IPS DF 6.9 (cell line): ENCODE measurements at places on chromosomes 3 and 15.

DNA sequence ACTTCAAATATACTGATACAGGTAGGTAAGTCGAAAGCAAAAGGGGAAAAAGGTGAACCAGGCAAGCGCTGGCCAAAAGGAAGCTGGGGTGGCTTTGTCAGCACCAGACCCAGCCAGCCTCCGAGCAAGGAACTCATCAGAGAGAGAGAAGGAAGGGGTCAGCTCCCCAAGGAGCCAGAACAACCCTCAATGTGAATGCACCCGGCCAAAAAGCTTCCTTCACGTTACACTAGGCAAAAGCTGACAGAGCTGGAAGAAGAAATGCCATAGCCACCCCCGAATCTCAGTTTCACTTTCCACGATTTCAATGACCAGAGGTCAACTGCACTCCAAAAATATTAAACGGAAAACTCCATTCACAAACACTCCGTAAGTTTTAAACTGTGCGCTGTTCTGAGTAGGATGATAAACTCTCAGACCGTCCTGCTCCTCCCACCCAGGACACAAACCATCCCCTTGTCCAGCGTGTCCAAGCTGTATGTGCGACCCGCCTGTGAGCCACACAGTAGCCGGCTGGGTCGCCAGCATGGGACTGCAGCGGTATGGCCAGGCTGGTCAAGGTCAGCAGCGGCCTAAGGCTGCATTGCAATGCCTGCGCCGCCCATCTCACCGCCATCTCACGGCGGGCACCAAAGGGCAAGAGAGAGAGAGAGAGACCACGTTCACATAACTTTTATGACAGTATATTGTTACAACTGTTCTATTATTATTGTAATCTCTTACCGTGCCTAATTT lies 29.7 kb downstream of the CYFIP1 start:
- DNase-seq: no peak
- no peak overlapping the region for H3K27ac ChIP-seq
- H3K4me1 ChIP-seq: peaks cover 8% of the 10 kb centered on the region; the same call in 1 of the 2 replicates
- H3K36me3 ChIP-seq: no peaks in the 10 kb centered on the region
- no peak overlapping the region; the same call in 1 of the 2 replicates for H3K4me3 ChIP-seq
- H3K27me3 ChIP-seq: peaks cover 5% of the 10 kb centered on the region

DNA sequence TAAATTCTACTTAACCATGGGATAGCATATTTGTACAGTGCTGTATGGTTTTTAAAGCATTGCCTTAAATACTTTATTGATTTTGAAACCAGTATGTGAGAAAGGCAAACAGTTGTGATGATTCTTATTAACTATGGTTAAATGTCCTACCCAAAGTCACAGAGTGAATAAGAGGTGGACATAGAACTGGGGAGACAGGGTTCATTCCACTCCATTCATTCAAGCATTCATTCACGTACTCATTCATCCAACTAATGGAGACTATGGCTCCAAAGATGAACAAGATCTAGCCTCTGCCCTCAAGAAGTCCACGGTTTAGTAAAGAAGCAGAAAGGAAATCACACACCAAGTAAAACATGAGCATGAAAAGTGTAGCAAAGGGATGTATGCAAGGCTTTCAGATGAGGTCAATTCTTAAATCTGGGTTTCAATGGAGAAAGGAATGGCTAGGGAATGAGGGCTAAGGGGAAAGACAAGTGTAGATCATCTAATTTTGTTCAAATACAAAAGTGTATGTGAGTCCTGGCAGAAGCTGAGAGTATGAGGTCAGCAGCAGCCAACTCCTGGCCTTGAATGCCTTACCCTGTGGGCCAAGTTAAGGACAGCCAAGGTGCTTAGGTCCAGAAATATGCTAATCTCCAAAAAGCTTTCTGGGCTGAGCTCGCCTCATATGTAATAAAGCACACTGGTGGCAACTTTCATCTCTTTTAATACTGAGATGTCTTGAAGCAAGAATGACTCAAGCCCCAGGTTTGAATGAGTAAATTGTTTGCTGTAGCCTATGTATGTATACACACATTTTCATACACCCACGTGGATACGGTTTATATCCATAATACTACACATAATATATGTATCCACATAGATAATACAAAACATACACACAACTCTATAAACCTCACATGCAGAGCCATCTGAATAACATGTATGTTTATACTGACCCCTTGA lies 4.3 kb downstream of the TNIK start:
- no peak for DNase-seq
- H3K4me3 ChIP-seq: no peak overlapping the region
- no peaks in the 10 kb centered on the region for H3K27me3 ChIP-seq
- peaks cover 6% of the 10 kb centered on the region; the same call in 1 of the 2 replicates for H3K4me1 ChIP-seq
- H3K36me3 ChIP-seq: no peaks in the 10 kb centered on the region

DNA sequence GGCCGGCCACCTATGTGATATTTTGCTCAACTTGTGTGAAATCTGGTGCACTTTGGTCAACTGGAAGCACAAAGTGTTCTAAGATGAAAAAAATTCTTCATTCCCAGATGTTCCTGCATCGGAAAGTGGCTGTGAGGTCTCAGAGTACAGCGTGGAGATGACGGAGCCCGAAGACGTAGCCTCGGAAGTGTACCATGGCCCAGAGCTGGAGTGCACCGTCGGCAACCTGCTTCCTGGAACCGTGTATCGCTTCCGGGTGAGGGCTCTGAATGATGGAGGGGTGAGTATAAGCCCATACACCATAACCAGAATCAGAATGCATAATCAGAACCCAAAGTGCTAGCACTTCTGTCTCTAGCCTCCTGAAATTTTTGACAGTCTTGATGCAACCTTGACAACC lies 104.3 kb downstream of the GHSR start:
- H3K4me1 ChIP-seq: no peaks in the 10 kb centered on the region; the same call in 1 of the 2 replicates
- H3K4me3 ChIP-seq: no peak overlapping the region
- no peak for DNase-seq
- peaks cover 15% of the 10 kb centered on the region; the same call in 1 of the 2 replicates for H3K36me3 ChIP-seq

DNA sequence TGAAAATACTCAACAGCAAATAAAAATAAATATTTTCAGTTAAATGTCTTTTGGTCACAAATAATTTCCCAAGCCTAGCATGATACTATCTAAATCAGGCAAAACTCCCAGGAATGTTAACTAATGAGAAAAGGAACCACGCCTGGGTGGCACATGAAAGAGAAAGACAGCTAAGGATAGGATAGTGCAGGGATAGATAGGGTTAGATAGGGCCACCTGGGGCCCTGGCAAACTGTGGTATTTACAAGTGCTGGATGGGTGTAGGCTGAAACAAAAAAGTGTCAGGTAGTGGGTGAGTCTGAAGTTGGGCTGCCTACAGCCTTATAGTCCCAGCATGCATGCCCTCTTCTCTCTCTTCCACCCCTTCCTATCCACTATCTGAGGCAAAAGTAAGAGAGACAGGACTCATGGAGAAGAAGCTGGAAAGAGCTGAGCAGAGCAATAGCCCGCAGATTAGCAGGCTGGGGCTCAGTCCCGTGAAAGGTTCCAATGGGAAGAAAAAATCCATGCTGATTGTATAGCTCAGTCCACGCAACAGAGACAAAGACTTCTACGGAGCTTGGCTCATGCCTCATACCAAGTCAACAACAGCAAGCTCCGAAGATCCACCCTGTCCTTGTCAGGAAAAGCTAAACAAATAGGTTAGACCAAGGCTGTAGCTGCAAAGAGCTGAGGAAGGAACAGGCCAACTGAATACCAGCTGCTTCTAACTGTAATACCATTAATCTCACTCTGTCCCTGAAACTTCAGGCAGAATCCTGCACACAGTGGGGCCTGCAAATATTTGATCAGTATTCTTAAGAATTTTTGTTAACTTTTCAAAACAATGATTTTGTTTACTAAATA lies 342.1 kb upstream of the ATP11B start:
- no peak for DNase-seq
- no peaks in the 10 kb centered on the region for H3K27me3 ChIP-seq
- H3K27ac ChIP-seq: no peak overlapping the region
- no peaks in the 10 kb centered on the region for H3K4me1 ChIP-seq

DNA sequence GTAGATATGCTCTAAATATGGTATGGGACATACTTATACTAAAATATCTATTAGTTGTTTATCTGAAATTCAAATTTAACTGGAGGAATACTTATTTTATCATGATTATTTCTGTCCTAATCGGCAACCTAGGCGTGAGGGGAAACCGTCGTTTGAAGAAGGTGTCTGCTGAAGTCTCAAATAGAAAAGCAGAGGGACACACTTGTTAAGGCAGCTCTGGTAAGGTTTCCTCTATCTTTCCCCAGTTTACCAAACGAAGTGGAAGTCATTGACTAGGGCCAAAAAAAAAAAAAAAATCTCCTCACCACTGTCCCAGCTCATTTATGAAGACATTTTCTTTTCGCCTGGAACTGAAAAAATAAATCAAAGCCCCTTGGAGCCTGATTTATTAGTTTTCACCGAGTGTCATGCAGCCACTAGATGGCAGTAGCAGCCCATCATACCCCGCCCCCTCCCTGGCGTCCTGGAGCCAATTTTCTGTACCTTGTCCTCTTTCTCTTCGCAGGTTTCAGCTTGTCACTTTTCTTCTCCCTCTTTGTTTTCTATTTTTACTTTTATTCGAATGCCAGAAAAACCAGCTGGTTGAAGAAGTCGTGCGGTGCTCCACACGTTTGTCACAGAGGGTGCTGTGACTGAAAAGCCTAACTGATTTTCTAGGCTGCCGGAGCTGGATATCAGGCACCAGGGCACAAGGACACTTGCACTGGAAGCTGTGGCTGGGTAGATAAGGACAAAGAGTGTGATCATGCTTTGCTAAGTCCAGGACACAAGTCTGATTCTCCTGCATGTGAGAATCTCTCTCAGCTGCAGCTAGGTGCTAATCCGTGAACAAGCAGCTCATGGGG lies 238.7 kb downstream of the ZPLD1 start:
- no peaks in the 10 kb centered on the region for H3K36me3 ChIP-seq
- peaks cover 2% of the 10 kb centered on the region; the same call in 1 of the 2 replicates for H3K4me1 ChIP-seq
- no peak overlapping the region for H3K27ac ChIP-seq
- no peaks in the 10 kb centered on the region for H3K27me3 ChIP-seq
- peak; percentile 43 for DNase-seq

DNA sequence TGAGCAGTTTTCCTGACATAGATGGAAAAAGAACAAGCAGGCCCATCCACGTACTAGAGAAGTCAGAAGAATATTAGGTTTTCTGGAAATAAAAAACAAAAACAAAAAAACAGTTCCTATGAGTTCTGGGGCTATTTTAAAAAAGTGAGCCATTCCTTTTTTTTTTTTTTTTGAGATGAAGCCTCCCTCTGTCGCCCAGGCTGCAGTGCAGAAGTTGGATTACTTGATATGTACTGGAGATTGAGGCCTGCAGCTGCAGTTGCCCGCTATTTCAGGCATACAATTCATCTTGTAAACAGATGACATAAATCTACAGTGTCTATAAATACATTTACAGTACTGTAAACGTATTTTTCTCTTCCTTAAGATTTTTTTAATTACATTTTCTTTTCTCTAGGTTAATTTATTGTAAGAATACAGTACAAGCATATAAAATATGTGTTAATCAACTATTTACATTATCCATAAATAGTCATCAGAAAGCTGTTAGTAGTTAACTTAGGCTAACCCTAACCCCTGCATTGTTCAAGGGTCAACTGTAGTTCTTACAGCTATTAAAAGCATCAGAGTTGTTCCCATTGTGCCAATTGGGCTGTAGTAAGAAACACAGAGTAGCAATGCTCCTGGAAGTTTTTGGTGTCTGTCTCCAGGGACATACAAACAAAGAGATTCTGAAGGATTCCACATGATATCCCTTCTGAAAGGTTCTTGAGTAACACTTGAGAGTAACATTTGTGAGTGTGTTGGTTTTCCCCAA lies 11.2 kb upstream of the ACTL6A start:
- no peak overlapping the region for H3K4me3 ChIP-seq
- DNase-seq: no peak
- H3K27ac ChIP-seq: no peak overlapping the region
- no peaks in the 10 kb centered on the region for H3K27me3 ChIP-seq
- peaks cover 4% of the 10 kb centered on the region for H3K4me1 ChIP-seq

- no peaks in the 10 kb centered on the region for H3K27me3 ChIP-seq
- no peaks in the 10 kb centered on the region for H3K4me1 ChIP-seq
- no peak for DNase-seq
- no peak overlapping the region for H3K4me3 ChIP-seq
Measured at GRCh38 chr3:178434206-178434805, 101.9 kb upstream of the KCNMB2 start.

DNA sequence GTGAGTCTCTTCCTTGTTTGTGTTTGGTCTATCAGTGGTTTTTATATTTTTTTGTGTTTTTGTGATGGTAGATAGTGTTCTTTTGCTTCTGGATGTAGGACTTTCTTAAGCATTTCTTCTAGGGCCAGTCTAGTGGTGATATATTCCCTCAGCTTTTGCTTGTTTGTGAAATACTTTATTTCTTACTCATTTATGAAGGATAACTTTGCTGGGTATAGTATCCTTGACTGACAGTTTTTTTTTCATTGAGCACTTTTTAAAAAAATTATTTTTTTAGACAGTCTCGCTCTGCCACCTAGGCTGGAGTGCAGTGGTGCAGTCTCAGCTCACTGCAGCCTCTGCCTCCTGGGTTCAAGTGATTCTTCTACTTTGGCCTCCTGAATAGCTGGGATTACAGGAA lies 41.9 kb downstream of the NCK1 start:
- no peak overlapping the region for H3K27ac ChIP-seq
- H3K27me3 ChIP-seq: no peaks in the 10 kb centered on the region
- no peaks in the 10 kb centered on the region for H3K36me3 ChIP-seq
- DNase-seq: no peak
- H3K4me1 ChIP-seq: peaks cover 6% of the 10 kb centered on the region

DNA sequence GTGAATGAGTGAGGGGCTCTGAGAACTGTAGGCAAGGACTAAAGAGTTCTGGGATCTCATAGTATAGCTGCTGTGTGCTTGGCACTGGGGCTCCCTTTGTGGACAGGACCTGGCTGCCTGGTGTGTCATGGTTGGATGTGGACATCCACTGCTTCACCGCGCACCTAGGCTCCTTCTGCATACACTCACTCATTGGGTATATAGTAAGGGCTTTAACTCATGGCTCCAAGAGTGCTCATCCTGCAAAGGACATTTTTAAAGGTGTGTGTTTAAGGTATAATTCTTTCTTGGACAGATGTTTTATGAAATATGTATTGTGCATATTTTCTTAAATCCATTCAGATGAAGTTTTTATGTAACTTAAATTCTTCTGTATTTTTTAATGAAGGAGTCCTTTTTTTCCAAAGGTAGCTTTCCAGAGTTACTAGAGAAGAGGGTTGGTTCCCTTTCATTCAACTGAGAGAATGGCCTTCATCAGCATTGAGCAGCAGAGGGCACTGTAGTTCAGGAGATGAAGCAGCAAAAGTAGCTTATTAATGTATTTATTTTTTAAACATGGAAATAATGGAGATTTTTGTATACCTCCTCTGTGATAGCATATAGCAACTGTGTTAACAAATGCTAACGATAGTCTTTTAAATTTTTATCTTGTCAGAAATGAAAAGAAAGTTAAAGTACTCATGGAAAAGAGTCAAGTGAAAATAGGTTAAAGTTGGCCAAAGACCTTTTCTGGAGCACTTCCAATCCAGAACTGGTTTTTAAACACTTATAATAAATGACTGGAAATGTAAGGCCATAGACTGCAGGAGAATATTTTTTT lies 25.2 kb downstream of the OXNAD1 start:
- no peak for DNase-seq
- H3K4me1 ChIP-seq: no peaks in the 10 kb centered on the region
- peaks cover 8% of the 10 kb centered on the region; the same call in 1 of the 2 replicates for H3K36me3 ChIP-seq
- no peaks in the 10 kb centered on the region for H3K27me3 ChIP-seq

- H3K4me3 ChIP-seq: no peak overlapping the region
- DNase-seq: no peak
- H3K4me1 ChIP-seq: peaks cover 2% of the 10 kb centered on the region; the same call in 1 of the 2 replicates
- H3K27me3 ChIP-seq: no peaks in the 10 kb centered on the region
- no peak overlapping the region for H3K27ac ChIP-seq
Measured at GRCh38 chr15:69724333-69724732, 271.7 kb downstream of the RPLP1 start.

- H3K4me1 ChIP-seq: no peaks in the 10 kb centered on the region
- no peaks in the 10 kb centered on the region for H3K27me3 ChIP-seq
Measured at GRCh38 chr3:64501298-64501906, 186.4 kb downstream of the ADAMTS9 start.
